ENCODE measurements at places on chromosomes 3 and 15.

DNA sequence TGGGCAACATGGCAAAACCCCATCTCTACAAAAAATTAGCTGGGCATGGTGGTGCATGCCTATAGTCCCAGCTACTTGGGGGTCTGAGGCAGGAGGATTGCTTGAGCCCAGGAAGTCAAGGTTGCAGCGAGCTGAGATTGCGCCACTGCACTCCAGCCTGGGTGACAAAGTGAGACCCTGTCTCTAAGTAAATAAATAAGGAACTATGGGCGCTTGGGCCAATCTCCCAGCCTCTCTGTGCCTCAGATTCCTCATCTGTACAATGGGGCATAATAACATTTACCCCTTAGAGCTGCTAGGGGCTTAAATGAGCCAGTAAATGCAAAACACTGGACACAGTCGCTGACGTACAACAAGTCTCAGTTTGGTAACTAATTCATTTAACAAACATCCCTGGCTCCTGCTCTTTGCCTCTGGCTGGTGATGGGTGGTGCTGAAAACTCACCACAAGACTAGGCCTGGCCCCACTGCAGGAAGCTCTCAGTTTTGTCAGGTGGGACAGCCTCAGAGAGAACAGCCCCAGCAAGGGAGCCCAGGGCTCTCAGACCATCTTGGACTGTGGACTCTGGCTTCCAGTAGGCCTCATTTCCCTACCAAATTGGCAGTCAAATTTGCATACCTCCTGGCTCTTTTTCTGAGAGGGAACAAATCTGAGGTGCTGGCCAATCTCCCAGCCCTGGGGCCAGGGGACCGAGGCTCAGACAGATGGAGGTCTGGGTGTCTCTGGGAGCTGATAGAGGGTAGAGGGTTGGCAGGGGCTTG is 6.4 kb upstream of the TBC1D2B start:
- DNase-seq = no peak

DNA sequence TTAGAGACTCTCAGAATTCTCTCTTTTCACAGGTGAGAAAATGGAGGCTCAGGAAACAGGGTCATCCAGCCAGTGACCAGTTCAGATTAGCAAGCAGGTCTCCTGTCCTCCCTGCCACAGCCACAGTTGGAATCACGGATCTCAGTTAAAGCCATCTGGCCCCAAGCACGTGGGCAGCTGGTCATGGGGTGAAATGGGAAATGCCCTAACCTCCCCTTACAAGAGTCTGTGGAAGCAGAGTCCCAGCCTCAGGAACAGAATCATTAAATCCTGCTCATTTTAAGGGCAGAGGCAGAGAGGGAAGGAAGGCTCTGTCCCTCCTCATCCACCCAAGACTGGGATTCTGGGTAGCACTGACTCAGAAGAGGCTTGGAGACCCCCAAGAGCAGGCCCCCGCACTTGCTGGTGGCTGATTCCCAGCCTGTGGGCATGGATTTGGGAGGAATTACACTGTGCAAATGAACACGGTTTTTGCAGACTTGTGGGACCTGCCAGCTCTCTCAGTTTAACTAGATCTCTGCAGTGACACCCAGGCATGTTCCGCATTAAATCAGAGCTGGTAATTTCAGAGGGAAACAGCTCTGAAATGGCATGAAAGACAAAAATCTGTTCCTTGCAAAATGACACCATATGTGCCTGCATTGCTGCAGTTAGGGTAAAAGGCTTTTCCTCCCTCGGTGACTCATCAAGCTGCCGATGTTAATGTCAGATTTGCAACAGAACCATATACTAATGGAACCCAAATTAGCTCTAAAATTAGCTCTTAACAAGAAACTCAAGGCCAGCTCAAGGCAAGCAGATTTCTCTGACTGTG is 89.0 kb downstream of the BDH1 start:
- DNase-seq = no peak

DNA sequence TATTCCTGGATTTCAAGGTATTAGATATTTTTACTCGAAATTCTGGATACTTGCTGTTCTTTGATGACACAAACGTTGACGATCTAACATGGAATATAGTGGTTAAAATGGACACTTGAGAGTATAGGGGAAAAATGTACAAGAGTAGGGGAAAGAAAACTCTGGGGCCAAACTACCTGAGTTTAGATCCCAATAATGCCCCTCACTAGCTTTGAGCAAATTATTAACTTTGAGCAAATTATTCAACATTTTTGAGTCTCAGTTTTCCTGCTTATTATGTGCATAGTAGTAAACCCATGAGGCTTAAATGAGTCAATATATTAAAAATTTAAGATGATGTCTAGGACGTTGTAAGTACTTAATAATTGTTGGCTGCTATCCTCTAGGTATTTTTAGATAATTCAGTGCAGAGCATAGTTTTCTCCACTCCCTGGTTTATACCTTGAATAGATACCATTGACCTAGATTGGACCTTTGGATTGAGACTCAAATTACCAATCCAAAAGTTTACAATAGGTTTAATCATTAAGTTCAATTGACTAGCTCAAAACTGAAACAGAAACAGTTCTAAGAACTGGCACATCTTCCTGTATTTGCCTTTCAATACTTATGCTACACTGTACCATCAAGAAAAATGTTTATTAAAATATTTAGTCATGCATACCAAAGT is 4.5 kb downstream of the ADGRG7 start:
- DNase-seq = no peak

DNA sequence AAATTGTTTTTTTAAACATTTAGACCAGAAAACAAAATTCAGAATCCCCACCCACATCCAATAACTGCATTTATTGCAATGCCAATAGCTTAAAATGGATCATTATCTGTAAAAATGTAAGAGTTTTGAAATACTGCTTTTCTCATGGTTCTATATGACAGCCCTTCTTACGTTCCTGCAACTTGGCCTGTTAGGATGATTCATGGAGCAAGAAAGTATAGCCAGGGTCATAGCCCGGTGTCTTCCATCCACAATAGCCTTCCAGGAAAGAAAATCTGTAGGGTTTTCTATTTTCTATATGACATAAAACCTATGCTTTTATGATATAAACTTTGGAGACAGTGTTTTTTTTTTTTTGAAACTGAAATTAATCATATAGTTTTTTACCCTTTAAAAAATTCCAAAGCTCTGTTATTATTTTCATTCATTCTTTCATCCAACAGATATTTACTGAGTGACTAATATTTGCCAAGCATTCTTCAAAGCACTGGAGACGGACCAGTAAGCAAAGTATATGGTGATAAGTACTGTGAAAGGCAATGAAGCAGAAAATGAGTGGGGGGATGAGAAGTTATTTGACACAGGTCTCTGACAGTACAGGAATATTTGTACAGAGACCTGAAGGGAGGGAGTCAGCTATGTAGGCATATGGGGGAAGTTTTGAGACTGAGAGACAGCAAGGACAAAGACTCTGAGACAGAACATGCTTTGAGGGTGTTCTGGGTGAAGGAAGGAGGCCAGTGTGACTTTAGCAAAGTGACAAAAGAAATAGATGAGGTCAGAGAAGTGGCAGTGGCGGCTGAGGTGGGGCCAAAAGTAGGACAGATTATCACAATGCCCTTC is 29.0 kb upstream of the SLC2A2 start:
- DNase-seq = no peak

DNA sequence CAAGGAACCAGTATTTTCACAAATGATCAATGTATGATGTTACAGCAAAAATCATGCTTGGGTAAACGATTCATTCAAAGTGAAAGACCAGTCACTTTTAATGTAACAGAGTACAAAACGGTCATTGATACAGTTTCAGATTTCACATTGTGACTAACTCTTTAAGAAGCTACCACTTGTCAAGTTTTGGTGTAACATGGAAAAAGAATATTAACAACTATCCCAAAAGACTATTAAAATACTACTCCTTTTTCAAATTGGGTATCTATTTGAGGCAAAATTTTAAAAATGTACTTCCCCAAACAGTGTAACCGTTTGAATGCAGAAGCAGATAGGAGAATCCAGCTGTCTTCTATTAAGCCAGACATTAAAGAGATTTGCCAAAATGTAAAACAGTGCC is 31.7 kb downstream of the AKAP13 start:
- no peak for DNase-seq

- no peak for DNase-seq
These were observed 8.4 kb downstream of the MED12L start for GRCh38 chr3:151093905-151094304.

- no peak for DNase-seq
These were observed 154.1 kb downstream of the NUP210 start for GRCh38 chr3:13266005-13266404.

DNA sequence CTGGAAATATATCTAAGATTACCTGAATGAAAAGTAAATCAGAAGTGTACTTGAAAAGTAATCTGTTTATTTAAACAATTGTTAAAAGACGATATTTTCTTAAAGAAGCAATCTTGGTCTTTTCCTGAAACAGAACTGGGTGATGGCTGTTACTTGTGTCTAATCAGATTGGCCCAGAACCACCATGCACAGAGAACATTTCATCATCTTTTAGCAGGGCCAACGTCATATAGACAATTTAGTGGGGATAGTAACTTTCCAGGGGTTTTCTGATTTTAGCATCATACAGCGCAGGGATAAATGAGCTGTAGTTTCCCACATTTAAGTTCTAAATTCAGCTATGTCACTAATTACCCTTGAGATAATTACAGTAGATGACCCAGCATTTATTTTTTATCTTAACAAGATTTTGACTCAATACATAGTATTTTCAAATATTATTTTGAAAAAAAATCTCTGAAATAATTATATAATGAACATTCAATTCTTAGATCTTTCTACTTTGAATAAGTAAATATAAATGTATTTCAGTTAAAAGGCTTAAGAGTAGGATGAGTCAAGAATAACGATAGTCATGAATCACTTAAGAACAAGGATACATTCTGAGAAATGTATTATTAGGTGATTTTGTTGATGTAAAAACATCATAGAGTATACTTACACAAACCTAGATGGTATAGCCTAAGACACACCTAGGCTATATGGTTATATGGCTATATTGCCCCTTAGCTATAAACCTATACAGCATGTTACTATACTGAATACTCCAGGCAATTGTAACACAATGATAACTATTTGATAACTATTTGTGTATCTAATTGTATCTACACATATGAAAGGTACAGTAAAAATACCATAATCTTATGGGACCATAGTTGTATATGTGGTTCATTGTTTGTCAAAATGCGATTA is 103.8 kb upstream of the MME start:
- DNase-seq = no peak

DNA sequence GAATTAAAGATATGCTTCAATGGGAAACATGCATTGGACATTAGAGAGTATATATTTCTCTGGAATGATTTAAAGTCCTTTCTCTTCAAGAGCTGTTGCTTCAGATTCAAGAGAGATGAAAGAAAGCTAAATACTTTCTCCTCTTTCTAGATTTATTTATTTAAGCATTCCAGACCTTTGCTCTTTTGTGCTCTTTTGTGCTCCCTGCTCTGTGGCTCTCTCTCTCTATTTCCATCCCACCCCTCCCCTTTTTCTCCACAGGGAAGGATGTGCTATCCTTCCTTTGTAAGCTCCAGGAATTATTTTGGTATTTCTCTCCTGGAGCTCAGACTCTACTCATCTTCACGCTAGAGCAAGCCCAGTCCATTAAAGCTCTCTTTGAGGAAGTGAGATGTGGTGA is 871.9 kb upstream of the GBE1 start:
- DNase-seq = no peak

DNA sequence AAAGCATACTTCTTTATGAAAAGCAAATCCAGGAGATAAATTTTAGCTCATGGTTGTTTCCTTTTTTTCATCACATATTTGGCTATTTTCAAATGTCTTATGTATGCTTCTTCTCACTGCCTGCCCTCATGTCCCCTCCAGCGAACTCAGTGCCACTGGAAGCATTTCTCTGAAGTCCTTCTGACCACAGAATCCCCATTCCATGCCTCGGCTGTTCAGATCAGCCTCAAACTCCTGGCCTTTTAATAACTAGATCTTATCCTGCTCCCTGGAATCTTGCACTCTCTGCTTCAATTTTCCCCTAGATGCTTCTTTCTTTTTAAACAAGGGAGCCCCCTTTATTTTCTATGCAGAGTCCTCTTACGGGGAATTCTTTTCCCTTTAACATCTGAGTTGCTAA is 10.1 kb downstream of the ETV5 start:
- no peak for DNase-seq

DNA sequence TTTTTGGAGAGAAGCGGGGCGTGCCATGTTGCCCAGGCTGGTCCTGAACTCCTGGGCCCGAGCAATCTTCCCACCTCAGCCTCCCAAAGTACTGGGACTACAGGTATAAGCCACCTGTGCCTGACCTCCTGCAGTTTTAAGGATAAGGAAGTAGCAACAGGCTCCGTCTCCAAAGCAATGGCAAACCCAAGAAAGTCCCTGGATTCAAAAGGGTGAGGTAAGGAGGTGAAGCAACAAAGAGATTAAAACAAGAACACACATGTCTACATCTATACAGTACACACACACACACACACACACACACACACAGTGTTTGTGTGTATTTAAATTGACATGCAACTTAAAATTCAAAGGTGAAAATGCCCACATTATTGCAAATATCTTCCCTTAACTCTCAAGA is 58.9 kb downstream of the ABCC5 start:
- DNase-seq = no peak

DNA sequence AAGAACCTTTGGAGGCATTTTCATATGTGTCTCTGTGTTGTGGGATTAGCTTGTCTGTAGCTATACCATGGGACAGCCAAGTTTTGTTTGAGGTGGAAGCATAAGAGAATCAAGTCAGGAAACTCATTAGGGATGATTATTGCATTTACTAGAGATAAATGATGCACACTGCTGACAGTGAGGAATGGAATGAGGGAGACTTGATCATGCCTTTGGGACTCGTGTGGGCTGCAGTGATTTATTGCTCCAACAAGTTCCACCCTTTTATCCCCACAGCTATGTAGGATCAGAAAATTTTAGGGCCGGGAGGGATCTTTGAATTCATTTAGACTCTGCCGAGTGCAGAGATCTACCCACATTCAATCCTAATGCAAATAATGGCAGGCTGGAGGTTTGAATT is 16.3 kb downstream of the ZNF385D start:
- DNase-seq = no peak

Data from activated naive CD8-positive, alpha-beta T cell treated with anti-CD3 and anti-CD28 coated beads, Interleukin-2, amount 50 U/mL, for 16 hours (primary cell).